Gastroesophageal sphincter (tissue), 4 donors: ENCODE measurements at places on chromosomes 11 and 22.

DNA sequence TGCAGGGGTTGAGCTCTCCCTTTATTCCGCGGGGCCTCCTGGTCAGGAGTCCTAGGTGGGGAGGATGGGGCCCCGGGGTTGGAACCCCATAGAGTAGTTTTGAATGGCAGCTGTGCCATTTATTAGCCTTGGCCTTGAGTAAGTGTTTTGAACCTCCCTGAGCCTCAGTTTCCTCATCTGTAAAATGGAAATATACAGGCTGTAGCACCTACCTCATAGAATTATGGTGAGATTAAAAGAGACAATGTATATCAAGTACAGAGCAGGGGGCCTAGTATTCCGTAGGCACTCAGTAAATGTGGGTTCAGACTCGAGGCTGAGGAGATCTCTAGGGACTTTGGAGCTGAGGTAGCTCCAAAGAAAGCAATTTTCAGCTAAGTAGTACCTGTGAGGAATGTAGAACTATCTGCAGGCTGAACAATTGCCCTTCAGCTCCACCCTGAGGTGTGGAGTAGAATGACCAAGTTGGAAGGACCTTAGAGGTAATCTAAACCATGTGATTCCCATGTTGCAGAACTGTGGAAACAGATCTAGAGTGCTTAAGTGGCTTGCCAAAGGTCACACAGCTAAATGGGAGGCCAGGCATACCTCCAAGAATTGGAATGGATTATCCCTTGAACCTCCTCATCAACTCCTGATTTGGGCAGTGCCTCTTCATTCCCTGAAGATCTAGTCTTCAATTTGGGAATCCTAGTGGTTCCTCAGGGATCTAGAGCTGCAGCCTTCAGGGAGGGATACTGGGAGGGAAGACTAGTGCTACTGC, 682 bp downstream of the PGAP2 start:
- ATAC-seq = no peak

DNA sequence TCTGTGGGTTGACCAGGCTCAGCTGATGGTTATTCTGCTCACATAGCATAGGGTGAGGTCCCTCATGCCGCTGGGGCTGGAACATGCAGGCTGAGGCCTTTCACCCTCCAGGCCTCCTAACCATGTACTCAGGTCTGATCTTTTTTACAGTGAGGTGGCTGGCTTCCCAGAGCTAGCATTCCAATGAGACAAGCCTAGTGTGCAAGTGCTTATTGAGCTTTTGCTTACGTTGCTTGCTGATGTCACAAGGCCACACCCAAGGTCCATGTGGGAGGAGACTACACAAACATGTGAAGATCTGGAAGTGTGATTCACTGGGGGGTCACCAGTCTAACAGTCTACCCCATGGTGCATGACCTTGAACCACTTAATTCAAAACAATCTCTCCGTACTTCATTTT, 33.9 kb downstream of the ISX start:
- ATAC-seq = no peak

GRCh38 chr11:92558323-92558722, 333.7 kb downstream of the FAT3 start:
- ATAC-seq = no peak

- ATAC-seq = no peak
Measured at GRCh38 chr11:125451400-125452124, 44.5 kb downstream of the FEZ1 start.

DNA sequence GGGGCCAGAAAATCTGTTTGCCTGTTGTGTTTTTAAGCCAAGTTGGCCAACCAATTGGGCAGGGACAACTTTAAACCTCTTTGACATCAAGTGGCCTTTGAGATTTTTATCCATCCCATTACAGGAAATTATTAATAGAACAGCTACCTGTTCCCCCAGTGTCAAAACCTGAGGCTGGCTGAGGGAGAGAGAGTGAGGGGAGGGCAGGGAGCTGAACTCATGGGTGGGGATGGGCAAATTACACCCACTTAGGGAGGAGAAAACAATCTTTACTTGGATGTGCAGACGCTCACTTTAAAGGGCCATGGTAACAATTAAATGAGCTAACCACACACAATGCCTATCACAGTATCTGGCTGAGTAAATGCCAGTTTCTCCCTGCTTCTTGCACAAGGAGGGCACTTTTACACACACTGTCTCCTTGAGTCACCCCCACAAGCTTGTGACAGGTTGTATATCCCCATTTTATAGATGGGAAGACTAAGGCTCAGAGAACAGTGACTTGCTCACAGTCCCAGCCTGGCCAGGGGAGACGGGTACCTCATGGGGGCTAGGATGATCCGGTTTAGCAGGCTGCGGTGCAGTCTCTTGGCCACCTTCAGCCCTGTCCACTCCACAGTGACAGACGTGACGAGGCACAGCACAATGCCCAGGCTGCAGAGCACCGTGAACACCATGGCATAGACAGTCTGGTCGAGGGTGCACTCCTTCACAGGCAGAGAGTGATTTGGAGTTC, 17.8 kb upstream of the KCNJ11 start:
- ATAC-seq = no peak

- no peak for ATAC-seq
Measured at GRCh38 chr11:58625826-58626460, 3.5 kb downstream of the CNTF start.

- no peak for ATAC-seq
Measured at GRCh38 chr11:116272181-116272789, 500.5 kb downstream of the BUD13 start.

GRCh38 chr11:74678591-74679512, 52.4 kb downstream of the CHRDL2 start:
- no peak for ATAC-seq

DNA sequence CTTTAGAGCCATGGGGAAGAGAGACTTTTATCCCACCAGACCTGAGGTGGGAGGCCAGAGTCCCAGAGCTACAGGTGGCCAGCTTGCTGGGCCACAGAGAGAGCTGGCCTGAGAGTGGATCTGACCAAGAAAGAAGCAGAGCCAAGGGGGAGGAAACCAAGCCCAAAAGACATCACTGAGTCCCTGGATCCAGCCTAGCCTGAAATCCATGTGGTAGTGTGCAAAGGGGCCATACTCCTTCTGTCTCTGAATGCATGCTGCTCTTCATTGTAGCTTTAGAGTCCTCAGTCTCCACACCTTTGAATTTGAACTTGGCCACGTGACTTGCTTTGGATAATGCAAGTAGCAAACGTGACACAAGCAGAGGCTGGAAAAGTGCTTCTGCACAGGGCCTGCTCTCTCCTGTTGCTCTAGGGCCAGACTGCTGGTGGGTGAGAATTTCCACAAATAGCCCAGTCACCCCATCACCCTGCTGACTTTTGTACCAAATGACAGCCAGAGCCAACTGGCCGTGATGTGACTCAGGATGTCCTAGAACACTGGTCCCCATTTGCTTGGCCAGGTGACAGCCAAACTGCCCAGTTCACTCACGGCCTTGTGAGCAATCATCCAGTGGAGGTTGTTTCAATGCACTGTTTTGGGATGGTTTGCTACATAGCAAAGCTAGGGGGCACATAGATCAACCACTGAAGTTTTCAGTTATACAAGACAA, 93.6 kb downstream of the DHCR7 start:
- ATAC-seq = no peak

DNA sequence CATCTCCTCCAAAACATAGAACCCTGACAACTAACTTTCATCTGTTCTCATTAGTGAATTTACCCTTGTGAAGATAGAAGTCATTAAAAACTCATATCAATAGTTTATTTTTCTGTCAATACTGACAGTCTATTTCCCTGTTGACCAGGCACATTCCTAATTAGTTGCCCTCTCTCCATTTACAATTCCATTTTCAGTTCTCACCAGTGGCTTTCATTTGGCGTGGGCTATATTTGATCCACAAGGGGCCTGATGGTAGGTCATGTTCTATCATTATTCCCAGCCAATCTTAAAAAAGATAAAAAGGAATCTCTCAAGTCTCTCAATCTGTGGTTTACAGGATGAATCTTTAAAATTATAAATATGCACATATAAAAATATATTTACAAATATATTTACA, 3.9 kb upstream of the AKIP1 start:
- no peak for ATAC-seq

- no peak for ATAC-seq
Measured at GRCh38 chr11:66221012-66221411, 47.4 kb upstream of the RAB1B start.

GRCh38 chr11:39434466-39434865, 2025.0 kb downstream of the LRRC4C start:
- ATAC-seq = no peak

GRCh38 chr22:39315389-39315788, 4.0 kb downstream of the RPL3 start:
- ATAC-seq = no peak

DNA sequence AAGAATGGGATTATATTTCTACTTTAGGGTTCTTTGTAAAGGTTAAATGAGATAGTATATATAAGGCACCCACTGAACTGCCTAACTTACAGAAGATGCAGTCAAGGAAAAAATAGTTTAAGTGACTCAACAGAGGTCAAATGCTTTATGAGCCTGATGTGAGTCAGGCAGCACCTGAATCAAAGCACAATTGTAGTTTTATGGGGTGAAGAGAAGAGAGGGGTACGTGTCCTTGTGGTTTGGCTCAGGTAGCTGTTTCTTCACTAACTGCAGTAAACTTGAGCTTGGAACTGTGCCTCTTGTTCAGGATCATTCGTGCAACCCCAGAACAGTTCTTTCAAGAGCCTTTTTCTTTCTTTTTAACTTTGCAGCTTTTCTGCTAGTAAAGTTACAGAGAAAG, 125.2 kb upstream of the SPON1 start:
- ATAC-seq = no peak
